Effector CD8-positive, alpha-beta T cell (primary cell): ENCODE measurements at places on chromosomes 3 and 15.

DNA sequence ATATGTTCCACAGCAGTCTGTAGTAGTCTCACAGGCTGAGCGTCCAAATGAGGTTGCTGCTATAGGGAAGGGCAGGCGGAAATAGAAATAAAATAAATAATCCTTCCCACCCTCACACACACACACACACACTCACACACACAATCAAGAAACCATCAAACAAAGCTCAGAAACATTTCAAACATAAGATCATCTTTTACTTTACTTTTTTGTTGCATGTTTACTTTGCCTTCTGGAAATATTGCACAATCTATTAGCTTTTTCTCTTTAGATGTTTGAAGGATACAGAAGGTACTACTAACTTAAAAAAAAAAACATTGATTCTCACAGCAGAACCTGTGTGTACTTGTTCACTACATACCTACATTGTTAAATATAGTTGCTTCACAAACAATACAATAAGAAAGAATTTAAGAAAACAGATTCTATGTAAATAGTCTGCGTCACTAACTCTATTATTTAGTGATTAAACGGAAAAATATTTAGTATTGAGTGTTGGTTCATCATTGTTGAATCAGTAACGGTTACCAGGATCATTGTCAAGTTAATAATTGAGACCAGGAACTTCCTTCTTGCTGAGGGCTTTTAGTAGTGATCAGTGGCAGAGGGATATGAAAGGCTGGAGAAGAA, 20.5 kb downstream of the ALCAM start:
- no peak for DNase-seq

DNA sequence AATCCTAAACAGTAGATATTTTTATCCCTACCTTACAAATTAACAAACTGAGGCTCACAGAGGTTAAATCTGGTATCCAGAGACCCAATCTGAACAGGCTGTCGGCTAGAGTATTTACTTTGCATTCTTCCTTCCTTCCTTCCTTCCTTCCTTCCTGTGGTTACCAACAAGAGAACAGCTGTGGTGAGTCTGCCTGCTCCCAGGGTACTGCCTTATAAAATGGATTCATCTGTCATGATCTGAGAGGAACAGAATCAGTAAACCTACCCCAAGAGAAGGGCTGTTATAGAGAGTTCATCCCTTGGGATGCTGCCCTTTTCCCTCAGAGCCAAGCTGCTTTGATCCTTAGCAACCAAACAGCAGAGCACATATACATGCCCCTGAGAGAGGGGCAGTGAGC, 3.6 kb downstream of the GADL1 start:
- DNase-seq: no peak

- no peak for DNase-seq
Observed at GRCh38 chr15:22861161-22861560, 22.7 kb downstream of the NIPA2 start.

DNA sequence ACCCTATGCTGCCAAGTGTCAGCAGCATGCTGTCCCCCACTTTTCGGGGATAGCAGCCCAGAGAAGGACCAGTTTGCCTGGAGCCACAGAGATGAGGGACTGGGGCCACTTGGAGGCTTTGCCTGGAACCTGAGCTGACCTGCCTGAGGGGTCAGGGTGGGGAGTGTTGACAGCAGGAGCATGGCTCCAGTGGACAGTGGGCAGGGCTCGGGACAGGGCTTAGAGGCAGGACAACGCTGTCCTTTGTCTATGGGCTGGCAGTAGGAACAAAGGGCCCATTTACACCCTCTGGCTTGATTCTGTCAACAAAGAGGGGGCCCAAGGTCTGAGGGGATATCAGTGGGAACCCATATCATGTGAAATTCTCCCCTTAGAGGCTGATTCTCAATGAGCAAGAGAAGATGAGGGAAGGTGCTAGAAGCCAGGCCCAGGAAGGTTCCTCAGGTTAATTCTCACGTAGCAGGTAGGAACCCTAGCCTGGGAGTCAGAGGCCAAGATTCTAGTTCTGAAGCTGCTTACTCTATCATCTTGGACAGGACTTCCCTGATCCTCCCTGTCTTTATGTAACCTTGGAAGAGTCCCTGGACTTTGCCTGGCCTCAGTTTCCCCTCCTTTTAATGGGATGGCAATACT, 29.7 kb upstream of the HHATL start:
- DNase-seq: no peak

DNA sequence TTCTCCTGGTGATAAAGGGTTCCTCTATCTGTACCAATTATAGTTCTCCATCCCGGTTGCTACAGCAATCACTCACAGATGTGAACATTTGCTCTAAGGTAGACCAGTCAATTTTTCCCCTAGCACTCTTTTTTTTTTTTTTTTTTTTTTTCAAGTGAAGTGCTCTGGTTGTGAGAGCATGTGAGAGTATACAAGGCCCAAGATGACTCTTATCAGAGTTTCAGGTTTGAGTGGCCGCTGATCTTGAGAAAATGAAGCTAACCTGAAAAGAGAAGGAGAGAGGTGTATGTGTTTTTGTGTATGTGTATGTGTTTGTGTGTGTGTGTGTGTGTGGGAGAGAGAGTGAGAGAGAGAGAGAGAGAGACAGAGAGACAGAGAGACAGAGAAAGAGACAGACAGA, 44.4 kb upstream of the OTOL1 start:
- no peak for DNase-seq

GRCh38 chr3:105274536-105274935, 92.2 kb upstream of the ALCAM start:
- DNase-seq: no peak

DNA sequence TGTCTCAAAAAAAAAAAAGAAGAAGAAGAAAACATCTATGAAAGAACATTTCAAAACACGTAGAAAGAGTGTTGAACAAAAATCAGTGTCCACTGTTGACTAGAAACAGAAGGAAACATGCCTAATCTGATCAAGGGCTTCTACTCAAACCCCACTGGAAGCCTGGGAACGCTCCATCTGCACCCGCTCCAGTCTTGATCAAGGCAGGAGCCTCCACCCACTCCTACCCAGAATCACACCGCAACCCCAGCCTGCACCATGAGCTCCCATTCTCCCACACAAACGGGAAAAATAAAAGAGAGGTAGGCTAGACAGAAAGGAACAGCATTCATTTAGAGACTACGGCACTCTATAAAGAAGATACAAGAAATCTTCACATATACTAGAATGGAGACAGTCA, 40.9 kb upstream of the OCA2 start:
- DNase-seq: no peak

DNA sequence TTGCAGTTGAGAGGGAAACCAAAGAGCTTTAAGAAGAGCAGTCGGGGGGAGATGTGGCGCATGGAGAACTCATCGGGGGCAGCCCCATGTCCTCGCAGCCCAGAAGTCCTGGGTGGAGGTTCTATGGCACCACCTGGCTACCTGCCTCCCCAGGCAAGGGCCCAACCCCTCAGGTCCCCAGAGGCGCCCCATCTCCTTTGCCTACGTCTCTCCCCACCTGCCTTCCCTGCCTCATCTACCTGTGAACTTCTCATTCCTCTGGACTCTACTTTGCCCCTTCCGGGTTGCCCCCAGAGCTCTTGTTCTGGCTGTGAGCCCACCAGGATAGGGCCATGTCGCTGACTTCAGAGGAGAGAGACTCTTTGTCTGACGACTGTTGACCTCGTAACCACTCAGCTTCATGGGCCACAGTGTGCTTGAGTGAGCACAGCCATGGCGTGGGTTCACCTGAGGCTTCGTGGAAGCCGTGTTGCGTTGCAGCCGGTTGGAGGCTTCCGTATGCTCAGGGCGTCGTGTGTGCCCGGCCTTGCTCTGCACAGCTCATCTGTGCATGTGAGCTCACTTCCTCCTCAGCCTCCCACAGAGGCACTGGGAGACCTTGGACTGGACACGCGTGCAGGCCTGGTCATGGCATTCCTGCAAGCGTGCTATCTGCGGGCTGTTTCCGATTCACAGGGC, 13.4 kb downstream of the APBA2 start:
- DNase-seq: no peak
